Activated T-cell treated with anti-CD3 and anti-CD28 coated beads, Interleukin-2, amount 50 U/mL, for 24 hours (primary cell): ENCODE measurements at places on chromosomes 5 and 9.

GRCh38 chr9:5667391-5667790 is 38.5 kb downstream of the RIC1 start:
- peaks cover 41% of the 10 kb centered on the region for H3K36me3 ChIP-seq
- DNase-seq, result no peak
- no peak overlapping the region for H3K4me3 ChIP-seq
- no peak overlapping the region for H3K27ac ChIP-seq
- H3K4me1 ChIP-seq, result peaks cover 64% of the 10 kb centered on the region

- no peak overlapping the region for H3K27ac ChIP-seq
- peaks cover 15% of the 10 kb centered on the region for H3K27me3 ChIP-seq
- no peaks in the 10 kb centered on the region for H3K4me1 ChIP-seq
- no peak overlapping the region for H3K4me3 ChIP-seq
- H3K36me3 ChIP-seq, result no peaks in the 10 kb centered on the region
- DNase-seq, result no peak
Measured at GRCh38 chr9:126531035-126531571, 82.6 kb upstream of the LMX1B start.

GRCh38 chr9:2263665-2264064 is 248.5 kb downstream of the SMARCA2 start:
- H3K36me3 ChIP-seq, result no peaks in the 10 kb centered on the region
- peaks cover 5% of the 10 kb centered on the region for H3K4me1 ChIP-seq
- no peak overlapping the region for H3K4me3 ChIP-seq
- H3K27me3 ChIP-seq, result peaks cover 2% of the 10 kb centered on the region
- DNase-seq, result no peak

DNA sequence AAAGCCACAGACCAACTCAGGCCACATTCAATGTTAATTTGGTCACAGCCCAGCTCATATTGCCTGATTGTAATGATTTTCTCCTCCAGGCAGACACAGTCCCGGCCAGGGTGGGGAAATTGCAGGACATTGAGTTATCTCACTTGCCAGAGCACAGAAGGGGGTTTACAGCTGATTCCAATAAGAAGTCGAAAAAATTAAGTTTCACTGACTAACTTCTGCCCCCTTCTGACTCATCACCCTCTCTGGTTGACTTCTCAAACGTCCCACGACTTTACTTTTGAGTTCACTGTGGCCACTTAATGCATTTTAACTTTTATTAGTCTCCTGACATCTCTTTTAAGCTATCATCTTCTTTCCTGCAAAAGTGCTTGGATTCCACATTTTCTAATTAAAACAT is 321.4 kb upstream of the WWC1 start:
- no peaks in the 10 kb centered on the region for H3K4me1 ChIP-seq
- H3K27me3 ChIP-seq, result peaks cover 3% of the 10 kb centered on the region
- H3K27ac ChIP-seq, result no peak overlapping the region
- no peak overlapping the region for H3K4me3 ChIP-seq

- H3K4me1 ChIP-seq, result no peaks in the 10 kb centered on the region
- H3K4me3 ChIP-seq, result no peak overlapping the region
- H3K36me3 ChIP-seq, result no peaks in the 10 kb centered on the region
- H3K27me3 ChIP-seq, result no peaks in the 10 kb centered on the region
Measured at GRCh38 chr5:119614838-119615237, 14.5 kb upstream of the FAM170A start.

DNA sequence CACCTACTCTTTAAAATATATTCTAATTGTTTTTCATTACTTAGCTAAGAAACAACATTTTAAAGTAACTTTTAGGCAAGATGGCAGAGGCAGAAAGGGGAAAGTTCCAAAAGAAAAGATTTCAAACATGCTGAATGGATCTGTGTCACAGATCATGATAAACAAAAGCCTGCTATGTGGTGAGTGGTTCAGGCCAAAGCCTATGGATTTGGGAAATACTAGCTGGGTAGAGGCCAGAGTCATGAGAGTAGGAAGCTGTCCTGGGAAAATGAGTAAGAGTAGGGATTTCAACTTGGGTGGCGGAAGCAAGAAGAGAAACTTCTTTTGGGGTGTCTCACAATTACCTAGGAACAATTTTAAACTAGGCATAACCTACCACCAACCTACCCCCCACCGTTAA is 68.7 kb upstream of the GRHPR start:
- no peaks in the 10 kb centered on the region for H3K27me3 ChIP-seq
- peaks cover 2% of the 10 kb centered on the region for H3K4me1 ChIP-seq
- DNase-seq, result no peak

- no peaks in the 10 kb centered on the region for H3K36me3 ChIP-seq
- H3K4me3 ChIP-seq, result no peak overlapping the region
- no peaks in the 10 kb centered on the region for H3K4me1 ChIP-seq
- DNase-seq, result no peak
- H3K27ac ChIP-seq, result no peak overlapping the region
Measured at GRCh38 chr9:11962327-11962726, 730.9 kb upstream of the TYRP1 start.

GRCh38 chr9:14144215-14144614 is 169.7 kb downstream of the NFIB start:
- H3K4me1 ChIP-seq, result no peaks in the 10 kb centered on the region
- no peaks in the 10 kb centered on the region for H3K36me3 ChIP-seq
- no peaks in the 10 kb centered on the region for H3K27me3 ChIP-seq
- H3K4me3 ChIP-seq, result no peak overlapping the region
- no peak overlapping the region for H3K27ac ChIP-seq
- DNase-seq, result no peak

GRCh38 chr9:13354733-13355132 is 75.2 kb upstream of the MPDZ start:
- H3K27ac ChIP-seq, result no peak overlapping the region
- H3K4me3 ChIP-seq, result no peak overlapping the region
- H3K4me1 ChIP-seq, result no peaks in the 10 kb centered on the region
- no peaks in the 10 kb centered on the region for H3K36me3 ChIP-seq
- H3K27me3 ChIP-seq, result no peaks in the 10 kb centered on the region
- no peak for DNase-seq
